ENCODE measurements at places on chromosomes 1 and 21.

DNA sequence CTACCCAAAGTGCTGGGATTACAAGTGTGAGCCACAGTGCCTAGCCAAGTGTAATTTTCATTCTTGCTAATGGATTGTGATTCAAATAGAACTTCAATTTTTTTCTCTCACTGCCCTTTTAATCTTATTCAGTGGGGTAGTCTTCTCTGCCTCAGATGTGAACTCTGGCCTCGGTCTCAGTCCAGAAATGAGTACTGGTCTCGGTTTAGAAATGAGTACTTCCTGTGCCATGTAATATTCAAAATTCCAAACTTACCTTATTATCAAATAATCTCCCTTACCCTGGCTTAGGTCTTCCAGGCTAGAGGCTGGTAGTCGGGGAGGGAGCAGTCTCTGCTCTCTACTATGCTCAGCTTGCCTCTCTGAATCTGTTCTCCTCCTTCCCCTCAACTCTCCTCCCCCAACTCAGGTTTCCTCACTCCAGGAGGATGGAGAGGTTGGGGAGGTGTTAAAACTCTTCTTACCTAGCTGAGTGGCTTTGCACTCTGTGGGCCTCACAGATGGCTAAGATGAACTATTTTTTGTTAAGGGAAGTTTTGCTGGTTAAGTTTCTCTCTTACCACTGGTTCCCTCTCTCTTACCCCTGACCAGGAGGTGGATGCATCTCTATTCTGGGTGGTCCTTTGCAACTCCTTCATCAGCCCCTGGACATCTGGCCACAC is 4.8 kb upstream of the SLAMF9 start:
- no peak for DNase-seq

- peak; percentile 65 for DNase-seq
Measured at GRCh38 chr1:8477166-8477982, 159.5 kb downstream of the SLC45A1 start.

GRCh38 chr1:121445679-121446078 is 260.9 kb downstream of the SRGAP2C start:
- DNase-seq, result no peak

DNA sequence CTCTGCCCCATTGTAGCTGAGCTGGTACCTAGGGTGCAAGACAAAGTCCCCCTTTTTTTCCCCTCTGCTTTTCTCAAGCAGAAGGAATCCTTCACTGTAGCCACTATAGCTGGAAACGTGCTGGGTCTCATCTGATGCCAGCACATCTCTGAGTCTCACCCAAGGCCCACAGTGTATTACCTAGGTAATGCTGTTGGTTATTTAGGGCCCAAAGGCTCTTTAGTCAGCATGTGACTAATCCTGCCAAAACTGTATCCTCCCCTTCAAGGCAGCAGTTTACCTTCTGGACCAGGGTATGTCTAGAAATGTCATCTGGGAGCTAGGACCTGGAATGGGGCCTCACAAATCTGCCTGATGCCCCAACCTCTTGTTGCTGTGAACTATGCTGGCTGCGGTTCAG is 423.4 kb downstream of the NUF2 start:
- DNase-seq, result no peak

DNA sequence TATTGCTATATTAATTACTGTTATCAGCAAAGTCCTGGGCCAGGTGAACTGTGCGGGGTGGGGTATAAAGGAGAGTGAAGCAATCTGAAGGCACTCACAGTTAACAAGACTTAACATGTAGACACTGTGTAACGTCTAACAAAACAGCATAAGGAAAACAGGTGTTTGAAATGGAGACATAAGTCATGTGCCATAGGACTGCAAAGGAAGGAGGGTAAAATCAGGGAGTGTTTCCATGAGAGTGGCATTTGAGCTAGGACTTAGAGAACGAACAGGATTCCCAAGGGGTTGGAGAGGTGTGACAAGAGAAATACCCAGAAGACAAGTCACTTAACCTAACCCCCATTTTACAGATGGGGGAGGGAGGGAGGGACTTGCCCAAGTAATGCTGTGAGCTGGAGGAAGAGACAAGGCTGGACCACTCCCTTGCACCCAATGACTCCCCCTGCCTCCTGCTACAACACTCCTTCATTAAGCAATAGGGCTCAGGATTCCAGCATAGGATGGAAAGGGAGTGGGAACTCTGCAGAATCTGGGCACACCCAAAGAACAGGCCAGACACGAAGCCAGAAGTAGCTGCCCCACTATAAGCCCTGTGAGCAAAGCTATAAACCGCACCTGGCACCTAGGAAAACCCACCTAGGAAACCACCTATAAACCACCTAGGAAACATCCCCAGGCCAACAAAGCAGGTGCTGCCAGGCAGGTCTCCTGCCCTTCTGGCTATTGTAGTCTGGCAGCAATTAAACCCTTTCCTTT is 6.6 kb downstream of the PEF1 start:
- no peak for DNase-seq
